ENCODE measurements at places on chromosomes 2 and 18.

DNA sequence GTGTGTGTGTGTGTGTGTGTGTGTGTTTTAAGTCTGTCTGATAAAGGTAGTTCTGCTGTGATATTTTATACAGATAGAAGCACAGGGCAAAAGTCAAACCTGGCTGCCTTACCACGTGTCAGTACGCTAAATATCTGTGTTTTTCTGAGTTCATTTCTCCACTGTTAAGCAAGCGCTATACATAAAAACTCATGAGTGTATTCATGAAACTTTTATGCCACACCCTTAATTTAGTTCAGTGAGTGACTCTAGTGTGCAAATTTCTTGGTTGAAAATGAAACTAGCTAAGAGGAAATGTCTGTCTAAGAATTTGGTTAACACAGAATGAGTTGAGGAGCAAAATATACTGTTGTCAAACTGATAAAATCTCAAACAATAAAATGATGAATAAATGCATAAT lies 11.2 kb downstream of the CASP10 start:
- no peak for DNase-seq

GRCh38 chr18:55072181-55072580 lies 112.9 kb upstream of the CCDC68 start:
- DNase-seq = no peak

GRCh38 chr18:48776156-48776555 lies 174.6 kb downstream of the SMAD7 start:
- DNase-seq = no peak

DNA sequence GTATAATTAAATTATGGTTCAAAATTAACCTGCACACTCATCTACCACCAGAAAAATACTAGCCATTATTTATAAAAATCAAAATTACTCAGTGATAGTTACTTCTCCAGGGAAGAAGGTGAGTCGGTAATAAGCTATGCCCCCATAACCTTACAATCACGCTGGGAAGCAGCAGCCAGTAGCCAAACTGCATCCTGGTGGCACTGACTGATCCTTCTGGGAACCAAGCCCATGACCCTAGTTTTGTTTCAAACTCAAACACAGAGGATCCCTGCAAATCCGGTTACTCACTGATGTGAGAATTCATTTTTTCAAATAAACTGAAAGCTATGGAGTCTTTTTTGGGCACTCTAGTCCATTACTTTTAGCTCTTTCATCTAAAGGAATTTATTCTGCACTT lies 88.2 kb upstream of the VWC2L start:
- DNase-seq = no peak

GRCh38 chr2:222955008-222955407 lies 94.2 kb downstream of the ACSL3 start:
- DNase-seq = no peak

- no peak for DNase-seq
Observed at GRCh38 chr18:35049111-35050027, 8.2 kb downstream of the MAPRE2 start.

DNA sequence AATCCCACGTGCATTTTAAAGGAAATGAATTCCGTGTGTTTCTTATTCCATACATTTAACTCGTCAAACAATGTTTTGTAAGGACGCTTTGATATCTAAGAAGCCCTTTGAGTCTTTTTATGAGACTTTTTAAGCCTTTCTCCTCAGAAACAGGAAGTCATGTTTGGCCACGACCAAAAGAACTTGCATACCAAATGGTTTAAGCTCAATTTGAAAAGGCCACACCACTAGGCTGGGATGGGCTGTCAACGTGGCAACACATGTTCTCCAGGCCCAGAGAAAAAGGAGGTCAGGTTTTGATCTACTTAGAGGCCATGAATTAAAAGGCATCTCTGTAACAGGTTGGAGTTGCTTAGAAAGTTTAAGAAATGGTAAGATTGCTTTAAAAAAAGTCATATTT lies 441.8 kb downstream of the CMPK2 start:
- DNase-seq = no peak

- DNase-seq = no peak
Observed at GRCh38 chr2:68031542-68032160, 31.2 kb downstream of the C1D start.

- no peak for DNase-seq
Observed at GRCh38 chr2:7703543-7704144, 786.4 kb downstream of the RNF144A start.

- DNase-seq = no peak
Observed at GRCh38 chr2:29249666-29250253, 134.5 kb downstream of the CLIP4 start.

DNA sequence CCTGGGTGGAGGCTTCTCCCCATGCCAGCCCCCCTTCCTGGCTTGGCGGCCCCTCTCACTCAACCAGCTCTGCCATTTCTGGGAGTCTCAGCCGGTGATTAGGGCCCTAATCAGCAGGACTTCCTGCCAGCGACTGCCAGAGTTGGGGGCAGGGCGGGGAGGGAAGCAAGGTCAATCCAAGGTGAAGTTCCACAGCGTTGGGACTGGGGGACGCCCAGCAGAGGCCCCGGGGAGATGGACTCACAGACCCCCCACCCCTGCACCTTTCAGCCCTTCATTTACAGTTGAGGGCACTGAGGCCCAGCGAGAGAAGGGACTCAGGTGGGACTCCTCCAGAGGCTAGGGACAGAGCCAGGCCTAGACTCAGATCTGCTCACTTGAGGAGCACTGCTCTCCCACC lies 65.3 kb downstream of the TNS1 start:
- DNase-seq = no peak

- DNase-seq = no peak
Observed at GRCh38 chr2:220144411-220144810, 517.0 kb downstream of the SLC4A3 start.

- no peak for DNase-seq
Observed at GRCh38 chr2:28613633-28614501, 118.0 kb downstream of the PLB1 start.

- no peak for DNase-seq
Observed at GRCh38 chr2:119659601-119660342, 19.2 kb upstream of the TMEM177 start.

GRCh38 chr2:122144884-122145283 lies 389.4 kb downstream of the TSN start:
- DNase-seq = no peak

DNA sequence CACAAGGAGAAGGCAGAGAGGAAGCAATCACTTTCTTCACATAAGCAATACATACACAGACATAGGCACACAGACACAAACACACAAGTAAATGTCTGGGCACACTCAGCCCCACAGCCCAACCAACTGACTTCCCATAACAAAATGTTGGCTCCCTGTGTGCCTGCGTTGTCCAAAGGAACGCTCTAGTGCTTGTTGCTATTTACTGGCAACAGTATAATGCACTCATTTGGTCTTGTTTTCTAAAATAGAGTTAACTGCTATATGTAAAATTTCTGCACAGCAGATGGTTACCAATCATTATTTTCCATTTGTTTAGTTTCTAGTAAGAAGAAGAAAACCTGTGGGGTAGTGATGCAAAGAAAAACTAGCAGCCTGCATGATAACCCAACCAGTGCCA lies 16.5 kb downstream of the FIGN start:
- DNase-seq = no peak

DNA sequence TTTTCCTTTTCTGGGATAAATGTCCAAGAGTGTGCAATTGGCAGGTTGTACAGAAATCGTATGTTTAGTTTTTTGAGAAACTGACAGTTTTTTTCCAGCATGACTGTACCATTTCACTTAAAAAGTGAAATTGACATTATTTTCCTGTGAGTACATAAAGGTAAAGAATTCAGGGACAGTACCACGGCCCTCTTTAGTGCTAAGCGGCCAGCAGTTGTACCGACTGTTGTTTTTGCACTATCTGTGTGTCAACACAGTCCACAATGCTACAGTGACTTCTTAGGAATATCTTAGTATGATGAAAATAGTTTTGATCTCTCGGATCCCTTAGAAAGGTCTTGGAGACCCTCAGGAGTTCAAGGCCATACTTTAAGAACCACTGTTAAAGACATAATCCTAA lies 2.6 kb downstream of the LIMS1 start:
- no peak for DNase-seq

DNA sequence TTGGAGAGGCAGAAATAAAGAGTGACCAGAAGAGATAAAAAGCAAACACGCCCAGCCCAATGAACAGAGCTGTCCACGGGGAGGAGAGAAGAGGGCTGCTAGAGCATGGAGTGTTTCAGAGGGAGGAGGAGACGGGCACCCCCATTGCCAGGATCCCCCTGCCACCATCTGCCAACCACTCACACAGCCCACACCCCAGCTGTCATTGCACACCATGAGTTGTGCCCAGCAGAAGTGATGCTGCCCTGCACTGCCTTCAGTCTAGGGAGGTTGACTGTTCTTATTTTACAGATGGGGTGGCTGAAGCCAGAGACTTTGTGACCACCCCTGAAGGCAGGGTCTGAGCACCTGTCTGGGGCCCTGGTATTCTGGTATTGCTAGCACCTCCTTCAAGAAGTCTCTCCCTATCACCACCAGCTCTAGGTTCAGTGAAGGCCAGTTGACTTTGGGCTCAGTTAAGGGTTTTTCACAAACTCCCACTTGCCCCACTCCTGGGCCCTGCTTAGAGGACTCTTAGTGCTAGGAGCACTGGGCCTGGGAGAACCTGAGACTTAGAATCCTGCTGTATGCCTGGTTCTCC lies 2.4 kb downstream of the FABP1 start:
- DNase-seq = no peak

- DNase-seq = no peak
Observed at GRCh38 chr2:75605770-75606529, 40.6 kb upstream of the MRPL19 start.

GRCh38 chr2:113851640-113852039 lies 38.2 kb upstream of the ACTR3 start:
- no peak for DNase-seq

GRCh38 chr2:46842876-46843275 lies 72.7 kb downstream of the MCFD2 start:
- DNase-seq = no peak

DNA sequence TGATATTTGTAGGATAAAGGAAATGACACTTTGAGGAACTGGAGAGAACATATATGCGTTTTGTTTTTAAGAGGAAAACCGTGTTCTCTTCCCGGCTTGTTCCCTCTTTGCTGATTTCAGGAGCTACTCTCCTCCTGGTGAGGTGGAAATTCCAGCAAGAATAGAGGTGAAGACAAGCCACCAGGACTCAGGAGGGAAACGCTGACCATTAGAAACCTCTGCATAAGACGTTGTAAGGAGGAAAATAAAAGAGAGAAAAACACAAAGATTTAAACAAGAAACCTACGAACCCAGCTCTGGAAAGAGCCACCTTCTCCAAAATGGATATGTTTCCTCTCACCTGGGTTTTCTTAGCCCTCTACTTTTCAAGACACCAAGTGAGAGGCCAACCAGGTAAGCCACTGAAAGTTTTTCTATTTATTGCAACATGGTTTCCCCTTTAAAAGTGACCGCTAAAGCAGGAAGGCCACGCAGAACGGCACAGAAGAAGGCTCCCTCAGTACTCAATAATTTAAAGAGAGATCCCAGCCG lies 735 bp downstream of the NRP2 start:
- DNase-seq = no peak

DNA sequence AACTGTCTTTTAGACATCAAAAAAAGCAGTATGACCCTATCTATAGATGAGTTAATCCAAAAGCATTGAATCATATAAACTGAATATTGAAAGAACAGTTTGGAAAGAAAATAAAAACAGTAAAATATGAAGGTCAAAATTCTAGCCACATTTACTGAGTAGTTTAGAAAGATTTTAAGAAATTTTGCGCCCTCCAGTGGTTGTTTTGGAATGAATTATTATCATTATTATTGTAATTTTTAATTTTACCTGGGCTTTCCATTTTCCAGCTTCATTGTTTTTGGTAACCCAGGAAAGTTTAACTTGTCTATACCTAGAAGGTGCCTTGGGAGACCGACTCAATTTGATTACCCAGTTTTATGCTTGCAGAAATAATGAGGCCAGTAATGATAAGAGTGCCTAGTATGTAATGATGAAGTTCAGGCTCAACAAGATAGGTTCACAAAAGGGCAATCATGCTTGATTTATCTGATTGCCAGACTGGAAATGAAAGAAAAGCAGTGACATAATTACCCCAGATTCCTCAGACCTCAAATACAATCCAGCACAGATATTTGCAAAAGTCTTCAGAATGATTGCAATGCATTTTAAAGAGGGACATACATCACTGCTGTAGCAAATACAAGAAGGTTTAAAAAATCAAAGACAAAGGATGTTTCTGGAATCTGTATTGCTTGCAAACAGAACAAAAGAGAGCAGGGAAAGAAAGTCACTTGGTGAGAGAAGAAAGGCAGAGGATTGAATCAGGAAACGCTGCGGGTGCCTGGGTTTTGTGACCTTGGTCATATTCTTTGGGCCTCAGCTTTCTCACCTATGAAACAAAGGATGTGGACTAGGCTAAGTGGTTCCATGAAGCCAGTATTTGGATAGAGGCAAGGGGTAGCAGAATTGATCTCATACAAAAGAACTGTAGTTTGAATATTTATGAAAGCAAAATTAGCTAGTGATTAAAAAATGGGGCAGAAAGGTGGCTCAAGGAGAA lies 153.8 kb downstream of the MAP2 start:
- no peak for DNase-seq

DNA sequence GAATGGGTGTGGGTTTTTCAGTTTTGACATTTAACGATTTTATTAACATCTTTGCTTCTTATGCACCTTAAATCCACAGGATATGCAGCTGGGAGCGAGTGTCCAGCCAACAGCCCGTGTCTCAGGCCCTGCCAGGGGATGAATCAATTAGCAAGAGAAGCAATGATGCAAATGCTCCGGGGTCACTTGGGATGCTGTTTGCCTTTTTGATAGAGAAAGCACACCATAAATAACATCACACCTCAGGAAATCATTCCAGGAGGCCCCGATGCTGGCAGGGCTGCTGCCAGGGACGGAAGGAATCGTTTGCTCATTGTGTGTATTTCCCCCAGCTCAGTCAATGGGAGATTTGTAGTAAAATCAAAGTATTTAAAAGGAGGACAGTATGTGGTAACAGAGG lies 394.0 kb upstream of the HNRNPA3 start:
- DNase-seq = no peak

DNA sequence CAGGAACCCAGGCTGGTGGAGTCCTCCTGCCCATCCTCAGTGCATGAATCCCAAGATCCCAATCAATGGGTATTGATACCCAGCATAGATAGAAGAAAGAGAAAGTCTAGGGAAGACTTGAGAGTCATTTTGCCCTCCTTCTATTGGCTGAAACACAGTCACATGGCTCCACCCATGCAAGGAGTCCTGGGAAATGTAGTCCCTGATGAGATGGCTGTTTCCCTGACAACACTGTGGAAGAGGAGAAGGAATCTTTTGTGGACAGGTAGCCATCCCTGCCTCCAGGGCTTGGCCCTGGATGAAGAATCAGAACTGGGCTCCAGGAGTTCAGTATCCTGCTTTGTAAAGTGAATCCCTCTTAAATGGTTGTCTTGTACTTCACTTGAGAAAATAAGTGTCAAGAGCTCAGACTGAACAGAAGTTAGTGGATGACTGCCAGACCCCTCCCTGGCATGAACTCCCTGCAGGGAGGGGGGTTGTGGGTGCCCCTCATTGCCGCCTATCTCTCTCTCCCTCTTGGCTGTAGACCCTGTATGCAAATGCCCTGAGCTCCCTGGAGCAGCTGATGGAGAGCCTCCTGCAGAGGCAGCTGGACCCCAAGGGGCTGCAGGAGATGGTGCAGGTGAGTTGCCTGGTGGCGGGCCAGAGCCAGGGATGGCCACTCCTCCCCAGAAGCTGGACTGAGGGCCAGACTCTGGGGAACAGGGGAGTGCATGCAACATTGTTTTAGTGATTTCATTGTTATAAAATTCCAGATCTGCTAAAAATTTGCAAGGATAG lies 36.1 kb downstream of the MROH2A start:
- no peak for DNase-seq

Data from activated CD8-positive, alpha-beta memory T cell treated with anti-CD3 and anti-CD28 coated beads for 48 hours (primary cell).